NCI-H2081 treated with DMSO at 0.1 percent for 48 hours (cell line): ENCODE measurements at places on chromosomes 3 and 15.

DNA sequence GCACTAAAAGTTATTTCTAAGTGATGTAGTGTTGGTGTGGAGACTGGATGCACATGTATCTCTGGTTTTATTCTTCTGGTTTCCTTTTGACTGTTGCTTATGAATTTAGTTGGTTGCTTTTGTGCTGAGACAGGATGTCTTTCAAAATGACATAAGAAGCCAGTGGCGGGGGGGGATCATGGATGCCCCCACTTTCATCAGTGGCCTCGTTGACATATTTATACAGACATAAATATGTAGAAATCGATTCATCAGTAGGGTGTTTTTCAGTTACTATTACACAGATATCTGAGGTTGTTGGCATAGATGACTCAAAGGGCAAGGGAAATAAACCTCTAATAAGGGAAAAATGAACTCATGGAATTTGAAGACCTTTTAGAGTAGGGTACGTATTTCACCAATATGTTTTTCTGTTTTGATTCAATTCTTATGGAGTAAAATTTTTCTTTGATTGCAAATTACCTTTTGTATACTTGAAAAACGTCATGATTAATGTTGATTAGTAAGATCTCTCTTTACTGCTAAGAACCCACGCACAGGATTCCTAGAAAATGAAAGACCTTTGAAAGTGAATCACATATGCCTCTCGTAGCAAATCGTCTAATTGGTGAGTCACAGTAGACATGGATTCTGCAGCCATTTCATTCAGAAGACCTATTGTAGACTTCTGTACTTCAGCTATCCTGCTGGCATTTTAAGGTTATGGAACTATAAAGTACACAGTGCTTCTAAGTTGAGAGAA is 97.4 kb upstream of the RBMS3 start:
- DNase-seq, result no peak

GRCh38 chr15:55766676-55767075 is 23.7 kb upstream of the PRTG start:
- DNase-seq, result no peak

DNA sequence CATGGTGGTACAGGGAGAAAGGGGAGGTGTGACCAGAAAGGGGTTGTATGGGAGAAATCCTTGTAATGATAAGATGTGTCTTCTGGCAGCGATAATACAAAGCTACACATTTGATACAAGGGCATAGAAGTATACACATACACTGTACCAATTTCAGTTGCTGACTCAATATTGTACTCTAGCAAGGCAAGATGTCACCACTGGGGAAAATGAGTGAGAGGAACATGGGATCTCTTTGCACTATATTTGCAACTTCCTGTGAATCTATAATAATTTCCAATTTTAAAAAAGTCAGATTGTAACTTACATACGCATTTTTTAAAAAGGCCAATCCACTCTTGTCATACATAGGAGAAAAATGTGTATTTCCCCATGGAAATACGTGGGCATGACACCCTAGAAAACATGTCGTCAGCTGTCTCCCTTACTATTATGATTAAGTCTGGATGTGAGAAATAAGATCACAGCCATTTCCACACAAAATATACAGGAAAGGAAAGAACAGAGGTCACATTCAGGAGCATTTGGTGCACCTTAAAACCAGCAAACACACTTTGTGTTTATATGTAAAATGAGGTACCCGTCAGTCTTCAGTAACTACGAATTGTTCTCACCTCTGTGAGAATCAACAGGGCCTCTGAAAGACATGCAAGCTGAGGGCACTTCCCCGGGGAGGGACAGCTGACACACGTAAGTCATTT is 22.9 kb downstream of the PRR23E start:
- no peak for DNase-seq

DNA sequence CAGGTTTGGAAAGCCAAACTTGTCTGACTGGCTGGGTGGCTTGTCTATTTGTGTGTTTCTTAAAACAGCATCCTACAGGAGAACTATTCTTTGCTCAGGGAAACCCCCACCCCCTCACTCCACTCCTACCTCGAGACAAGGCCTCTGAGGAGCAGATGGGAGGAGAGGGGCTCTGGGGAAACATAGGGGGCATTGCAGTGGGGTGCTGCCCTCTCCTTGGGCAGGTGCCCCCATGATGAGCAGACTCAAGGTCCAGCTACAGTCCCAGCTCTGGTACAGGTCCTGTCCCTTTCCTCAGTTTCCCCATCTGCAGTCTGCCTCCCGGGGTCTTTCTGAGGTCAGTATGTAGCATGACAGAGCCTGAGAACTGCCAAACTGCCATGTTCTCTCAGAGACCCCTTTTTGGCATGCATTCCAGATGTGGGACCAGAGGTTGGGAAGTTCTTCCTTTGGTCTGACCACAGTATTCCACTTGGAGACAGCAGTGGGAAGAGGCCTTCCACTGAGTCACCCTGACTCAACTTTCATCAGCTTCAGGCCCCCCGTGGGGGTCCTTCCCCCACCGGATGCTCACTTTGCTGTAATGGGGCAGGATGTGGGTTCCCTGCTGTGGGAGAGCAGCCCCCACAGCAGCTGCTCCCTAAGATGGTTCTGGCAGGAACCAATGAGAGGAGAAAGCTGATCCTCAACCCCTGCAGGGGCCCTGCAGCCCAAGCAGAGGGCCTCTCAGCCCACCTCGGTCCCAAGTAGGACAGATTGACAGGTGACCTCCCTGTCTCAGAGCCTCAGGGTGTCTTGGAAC is 32.3 kb upstream of the CYP11A1 start:
- no peak for DNase-seq

- no peak for DNase-seq
Observed at GRCh38 chr15:88627463-88627862, 6.3 kb downstream of the AEN start.

DNA sequence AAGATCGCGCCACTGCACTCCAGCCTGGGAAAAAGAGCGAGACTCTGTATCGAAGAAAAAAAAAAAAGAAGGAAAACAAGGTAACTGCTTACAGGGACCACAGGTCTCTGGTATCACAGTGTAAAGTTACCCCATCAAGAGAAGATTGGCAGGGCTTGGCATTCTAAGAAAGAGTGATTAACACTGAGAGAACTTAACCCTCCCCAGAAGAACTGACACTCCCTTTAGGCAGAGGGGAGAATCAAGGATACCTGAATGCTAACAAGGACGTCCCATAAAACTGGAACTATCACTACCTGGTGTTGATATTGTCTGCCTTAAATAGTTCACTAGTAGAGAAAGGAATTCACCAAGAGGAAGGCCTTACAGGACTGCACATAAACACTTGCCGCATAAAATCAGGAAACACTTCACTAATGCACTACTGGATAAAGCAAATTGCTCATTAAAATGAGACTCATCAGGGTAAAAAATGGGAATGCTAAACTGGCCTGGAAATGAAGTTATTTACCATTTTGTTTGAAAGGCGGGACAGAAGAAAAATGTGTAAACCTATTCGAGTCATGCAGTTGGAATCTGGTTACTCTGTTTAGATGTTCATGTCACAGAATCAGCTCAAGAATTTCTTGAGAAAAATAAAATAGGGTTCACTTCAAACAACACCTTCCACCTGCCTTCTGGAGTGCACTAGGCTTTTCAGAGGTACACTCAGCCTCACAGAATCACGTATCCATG is 121.6 kb downstream of the FOXP1 start:
- no peak for DNase-seq

GRCh38 chr15:42493679-42494078 is 1.8 kb upstream of the SNAP23 start:
- no peak for DNase-seq
